ENCODE measurements at places on chromosomes 6 and 20. TPM values are rescaled to one million over a fixed set of nuclear protein-coding genes. Genes with fewer than 3 reads are reported as not detected.
A peak's percentile ranks its signal among the peaks of the same experiment; 100 is the strongest.

- H3K4me3 ChIP-seq, result no peak overlapping the region
- peak; percentile 65 for DNase-seq
- H3K36me3 ChIP-seq, result no peaks in the 10 kb centered on the region
- H3K27me3 ChIP-seq, result peaks cover 69% of the 10 kb centered on the region
- H3K27ac ChIP-seq, result no peak overlapping the region
- H3K4me1 ChIP-seq, result peaks cover 6% of the 10 kb centered on the region
Measured at GRCh38 chr6:27630727-27631608, 158.1 kb upstream of the ZNF184 start.

GRCh38 chr6:12355354-12355753 lies 65.2 kb downstream of the EDN1 start:
- no peak overlapping the region for H3K4me3 ChIP-seq
- no peaks in the 10 kb centered on the region for H3K27me3 ChIP-seq
- DNase-seq, result no peak
- peak overlapping the region; percentile 9 for H3K27ac ChIP-seq
- peaks cover 9% of the 10 kb centered on the region for H3K4me1 ChIP-seq

- DNase-seq, result no peak
- no peaks in the 10 kb centered on the region for H3K4me1 ChIP-seq
Measured at GRCh38 chr6:135506270-135506997, 8.9 kb upstream of the AHI1 start.

GRCh38 chr6:140915103-140915502 lies 1217.6 kb upstream of the GJE1 start:
- no peaks in the 10 kb centered on the region for H3K4me1 ChIP-seq
- no peak for DNase-seq
- H3K36me3 ChIP-seq, result no peaks in the 10 kb centered on the region

The HLA-A gene
- 1,071 TPM for total RNA-seq

DNA sequence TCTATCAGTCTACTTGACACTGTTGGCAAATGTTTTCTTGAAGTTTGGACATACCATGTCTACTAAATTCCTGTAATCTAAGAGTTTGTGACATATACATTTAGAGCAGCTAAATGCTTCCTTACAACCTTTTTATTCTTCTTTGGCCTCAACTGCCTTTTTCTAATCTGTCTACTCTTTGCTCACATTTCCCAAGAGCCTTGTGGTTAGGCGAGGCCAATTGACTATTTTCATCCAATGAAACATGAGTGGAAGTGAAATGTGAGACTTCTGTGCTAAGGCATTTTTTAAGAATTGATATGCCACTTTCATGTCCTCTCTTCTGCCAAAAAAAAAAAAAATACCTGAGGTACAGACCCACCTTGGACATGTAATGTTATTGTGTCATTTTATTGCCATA lies 158.2 kb upstream of the MCHR2 start:
- no peaks in the 10 kb centered on the region for H3K4me1 ChIP-seq
- H3K27ac ChIP-seq, result no peak overlapping the region
- H3K36me3 ChIP-seq, result no peaks in the 10 kb centered on the region
- no peaks in the 10 kb centered on the region for H3K27me3 ChIP-seq
- H3K4me3 ChIP-seq, result no peak overlapping the region

The OVOL2 gene
- total RNA-seq, result 6.7 TPM

DNA sequence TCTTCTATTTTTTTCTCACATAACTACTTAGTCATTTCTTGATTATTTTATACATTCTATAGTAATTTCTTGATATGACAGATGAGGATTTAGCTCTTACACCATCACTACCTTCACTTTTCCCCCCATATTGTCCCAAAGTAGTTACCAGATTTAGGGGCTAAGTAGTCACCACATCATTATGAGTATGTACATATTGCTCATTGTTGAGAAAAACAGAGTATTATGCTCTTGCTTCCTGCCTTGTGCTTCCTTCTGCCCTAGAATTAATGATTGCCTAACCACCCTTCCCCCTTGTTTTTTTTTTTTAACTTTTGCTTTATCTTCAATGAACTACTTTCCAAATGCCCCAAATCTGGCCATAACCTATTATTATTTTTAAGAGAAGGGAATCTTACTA lies 6.8 kb upstream of the HLA-B start:
- no peak overlapping the region for H3K4me3 ChIP-seq
- no peak overlapping the region for H3K27ac ChIP-seq
- no peaks in the 10 kb centered on the region for H3K36me3 ChIP-seq
- H3K27me3 ChIP-seq, result peaks cover 13% of the 10 kb centered on the region

DNA sequence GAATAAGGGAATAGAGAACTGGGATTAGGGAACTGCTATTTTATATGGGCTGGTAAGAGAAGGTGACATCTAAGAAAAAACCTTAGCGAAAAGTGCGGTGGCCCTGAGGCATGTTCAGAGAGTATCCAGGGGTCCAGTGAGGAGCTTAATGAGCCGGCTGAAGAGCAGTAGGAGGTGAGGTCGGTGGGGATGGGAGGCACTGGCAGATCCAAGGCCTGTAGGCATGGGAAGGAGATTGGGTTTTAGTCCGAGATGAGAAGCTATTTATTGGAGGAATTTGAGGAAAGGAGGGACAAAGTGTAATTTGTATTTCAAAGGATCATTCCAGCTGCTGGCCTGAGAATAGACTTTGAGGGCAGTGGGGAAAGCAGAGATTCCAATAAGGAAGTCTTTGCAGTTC lies 123.8 kb downstream of the QKI start:
- no peak overlapping the region for H3K27ac ChIP-seq
- no peaks in the 10 kb centered on the region for H3K27me3 ChIP-seq
- no peak overlapping the region for H3K4me3 ChIP-seq
- no peak for DNase-seq

GRCh38 chr6:98454809-98455322 lies 379.5 kb upstream of the POU3F2 start:
- H3K36me3 ChIP-seq, result no peaks in the 10 kb centered on the region
- DNase-seq, result no peak
- H3K4me1 ChIP-seq, result no peaks in the 10 kb centered on the region
- no peak overlapping the region for H3K4me3 ChIP-seq

DNA sequence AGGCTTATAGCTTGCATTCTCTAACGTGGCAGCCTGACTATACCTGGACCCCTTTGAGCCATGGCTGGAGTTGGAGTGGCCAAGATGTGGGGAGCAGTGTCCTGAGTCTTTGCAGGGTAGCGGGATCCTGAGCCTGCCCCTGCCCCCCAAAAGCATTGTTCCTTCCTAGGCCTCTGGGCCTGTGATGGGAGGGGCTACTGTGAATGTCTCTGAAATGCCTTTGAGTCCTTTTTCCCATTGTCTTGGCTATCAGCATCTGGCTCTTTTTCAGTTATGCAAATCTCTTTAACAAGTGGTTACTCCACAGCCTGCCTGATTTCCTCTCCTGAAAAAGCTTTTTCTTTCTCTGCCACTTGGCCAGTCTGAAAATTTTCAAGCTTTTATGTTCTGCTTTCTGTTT lies 17.0 kb upstream of the PRL start:
- H3K27ac ChIP-seq, result no peak overlapping the region
- no peaks in the 10 kb centered on the region for H3K4me1 ChIP-seq
- H3K4me3 ChIP-seq, result no peak overlapping the region
- no peaks in the 10 kb centered on the region for H3K36me3 ChIP-seq
- no peaks in the 10 kb centered on the region for H3K27me3 ChIP-seq
- no peak for DNase-seq

DNA sequence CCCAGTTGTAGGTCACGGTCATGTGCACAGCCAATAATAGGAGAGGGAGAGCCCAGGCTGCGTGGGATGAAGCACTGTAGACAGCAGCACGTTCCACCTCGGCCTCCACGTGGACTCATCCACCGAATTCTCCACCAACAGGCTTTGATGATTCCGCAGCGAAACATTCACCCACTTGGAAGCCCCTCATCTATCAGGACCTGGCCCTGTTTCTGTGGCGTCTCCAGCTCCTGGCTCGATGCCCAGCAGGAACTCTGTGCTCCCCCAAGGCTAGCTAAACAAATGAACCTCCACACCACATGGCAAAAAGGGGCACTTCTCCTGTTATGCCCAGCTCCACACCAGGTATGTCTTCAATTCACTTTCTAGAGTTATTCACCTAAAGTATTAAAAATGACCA lies 237.9 kb upstream of the PDE10A start:
- no peak for DNase-seq
- no peaks in the 10 kb centered on the region for H3K27me3 ChIP-seq
- no peaks in the 10 kb centered on the region for H3K4me1 ChIP-seq
- no peak overlapping the region for H3K4me3 ChIP-seq
- no peak overlapping the region for H3K27ac ChIP-seq

The NRSN1 gene
- total RNA-seq, result not detected

GRCh38 chr6:107822176-107823046 lies 1.7 kb downstream of the SCML4 start:
- peak overlapping the region; percentile 17 for H3K4me3 ChIP-seq
- peaks cover 11% of the 10 kb centered on the region for H3K27me3 ChIP-seq
- H3K36me3 ChIP-seq, result no peaks in the 10 kb centered on the region
- DNase-seq, result no peak
- H3K27ac ChIP-seq, result no peak overlapping the region

- H3K27me3 ChIP-seq, result peaks cover 3% of the 10 kb centered on the region
- peak; percentile 76 for DNase-seq
- peaks cover 9% of the 10 kb centered on the region for H3K4me1 ChIP-seq
- H3K36me3 ChIP-seq, result no peaks in the 10 kb centered on the region
Measured at GRCh38 chr6:90295854-90296340, 746 bp downstream of the BACH2 start.

The NOX3 gene
- not detected for total RNA-seq

GRCh38 chr6:21305893-21306332 lies 287.6 kb upstream of the SOX4 start:
- DNase-seq, result no peak
- H3K36me3 ChIP-seq, result no peaks in the 10 kb centered on the region
- no peak overlapping the region for H3K4me3 ChIP-seq
- H3K4me1 ChIP-seq, result no peaks in the 10 kb centered on the region
- no peaks in the 10 kb centered on the region for H3K27me3 ChIP-seq

The POLR1C gene
- 28.5 TPM for total RNA-seq

The UBE2C gene
- 1.4 TPM for total RNA-seq

DNA sequence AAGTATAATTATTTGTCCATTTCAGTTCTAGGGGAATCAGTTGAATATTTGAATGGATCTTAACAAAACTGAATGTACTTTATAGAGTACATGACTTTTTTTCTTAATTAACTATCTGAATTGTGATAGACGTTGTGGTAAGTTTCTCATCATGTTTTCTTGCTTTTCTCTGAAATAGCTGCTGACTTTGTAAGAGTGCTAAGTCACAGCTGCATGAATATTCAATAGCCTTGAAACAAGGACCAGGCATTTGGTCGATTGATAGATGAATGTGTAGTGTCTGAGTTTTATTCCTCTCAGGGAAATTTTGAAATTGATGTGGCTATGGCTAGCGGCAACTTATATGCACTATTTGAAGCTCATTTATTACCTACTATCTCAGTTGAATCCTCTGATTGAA lies 56.0 kb downstream of the ADGRB3 start:
- no peak overlapping the region for H3K4me3 ChIP-seq
- DNase-seq, result no peak
- no peaks in the 10 kb centered on the region for H3K4me1 ChIP-seq
- no peaks in the 10 kb centered on the region for H3K27me3 ChIP-seq
- H3K36me3 ChIP-seq, result no peaks in the 10 kb centered on the region

DNA sequence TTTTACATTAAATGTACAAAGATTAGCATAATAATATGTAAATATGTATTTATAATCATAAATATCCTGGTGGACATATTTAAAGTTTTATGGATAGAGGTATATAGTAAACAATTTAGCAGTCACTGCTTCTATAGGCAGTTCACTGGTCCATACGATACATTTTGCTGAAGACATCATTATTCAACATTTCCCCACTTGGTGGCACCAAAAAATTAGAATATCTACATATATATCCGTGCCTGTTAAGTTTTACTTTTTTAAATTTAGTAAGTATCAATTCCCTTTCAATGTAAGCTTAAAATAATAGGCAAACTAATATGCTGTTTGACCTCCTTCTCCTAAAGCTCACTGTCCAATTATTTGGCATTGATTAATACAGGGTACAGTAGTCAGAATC lies 64.2 kb downstream of the LMBRD1 start:
- H3K36me3 ChIP-seq, result peaks cover 11% of the 10 kb centered on the region
- no peak overlapping the region for H3K4me3 ChIP-seq
- no peak overlapping the region for H3K27ac ChIP-seq
- no peak for DNase-seq
- H3K27me3 ChIP-seq, result no peaks in the 10 kb centered on the region

The PPP1R14C gene
- 10.0 TPM for total RNA-seq

The DSP gene
- total RNA-seq, result 21.4 TPM

The BHLHE23 gene
- total RNA-seq, result not detected

- no peak overlapping the region for H3K27ac ChIP-seq
- no peak overlapping the region for H3K4me3 ChIP-seq
- peaks cover 4% of the 10 kb centered on the region for H3K4me1 ChIP-seq
Measured at GRCh38 chr6:113449051-113449450, 408.1 kb upstream of the MARCKS start.

DNA sequence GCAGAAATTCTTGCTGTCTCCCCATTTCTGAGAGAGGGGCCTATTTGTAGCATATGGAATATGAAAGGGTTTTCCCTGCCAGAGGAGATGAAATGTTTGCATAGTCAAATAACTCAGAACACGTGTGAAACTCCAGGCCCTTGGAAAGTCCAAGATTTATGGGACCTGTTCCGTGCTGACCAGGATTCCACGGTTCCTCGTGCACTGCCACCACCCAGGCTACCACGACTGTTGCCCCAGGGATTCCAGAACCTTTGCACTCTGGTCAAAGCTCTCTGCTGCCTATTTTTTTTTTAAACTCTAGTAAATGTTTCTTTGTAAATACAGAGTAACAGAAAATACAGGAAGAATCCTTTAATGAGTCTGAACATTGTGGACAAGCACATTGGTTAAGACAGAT lies 35.0 kb downstream of the MYLK4 start:
- H3K4me1 ChIP-seq, result no peaks in the 10 kb centered on the region
- DNase-seq, result no peak
- no peak overlapping the region for H3K27ac ChIP-seq
- H3K36me3 ChIP-seq, result no peaks in the 10 kb centered on the region
- no peak overlapping the region for H3K4me3 ChIP-seq
- H3K27me3 ChIP-seq, result no peaks in the 10 kb centered on the region

The GATA5 gene
- total RNA-seq, result 2.5 TPM

DNA sequence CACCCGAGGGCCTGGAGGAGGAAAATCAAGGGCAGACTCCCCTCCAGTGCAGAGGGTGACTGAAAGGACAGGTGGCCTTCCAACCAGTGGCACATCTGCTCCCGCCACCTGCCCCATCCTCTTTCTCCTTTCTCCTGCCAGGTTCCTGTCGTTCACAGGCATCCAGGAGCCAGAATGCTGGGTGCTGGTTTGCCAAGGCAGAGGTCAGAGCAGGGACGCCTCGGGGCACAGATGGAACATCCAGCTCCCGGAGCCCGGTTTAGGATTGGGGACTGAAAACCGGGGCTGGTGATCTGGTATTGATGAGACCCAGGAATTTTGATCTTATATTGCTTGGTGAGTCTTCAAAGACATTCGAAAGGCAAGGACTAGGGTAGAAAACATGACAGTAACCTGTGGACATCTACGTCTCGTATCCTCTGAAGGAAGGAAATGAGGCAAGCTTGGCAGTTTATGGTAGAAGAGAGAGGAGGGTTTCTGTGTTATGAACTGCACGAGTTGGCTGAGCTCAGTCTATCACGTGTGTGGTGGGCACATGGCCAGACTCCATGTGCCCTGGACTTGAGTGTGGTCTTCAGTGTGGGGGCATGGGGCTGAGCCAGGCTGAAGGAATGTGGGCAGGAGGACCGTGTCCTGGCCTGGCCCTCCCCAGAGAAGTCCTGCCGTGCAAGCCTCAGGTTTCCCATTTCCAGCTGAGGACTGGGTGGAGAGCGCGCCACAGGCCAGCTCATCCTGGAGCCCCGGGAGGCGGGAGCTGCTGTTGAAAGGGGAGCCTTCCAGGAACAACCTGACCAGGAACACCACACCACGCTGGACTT lies 74.2 kb downstream of the IRF4 start:
- no peaks in the 10 kb centered on the region for H3K4me1 ChIP-seq
- H3K36me3 ChIP-seq, result no peaks in the 10 kb centered on the region
- H3K27ac ChIP-seq, result no peak overlapping the region
